ENCODE measurements at places on chromosomes 4 and X.

GRCh38 chr4:164606478-164606877, 147.5 kb upstream of the SMIM31 start:
- DNase-seq: no peak

DNA sequence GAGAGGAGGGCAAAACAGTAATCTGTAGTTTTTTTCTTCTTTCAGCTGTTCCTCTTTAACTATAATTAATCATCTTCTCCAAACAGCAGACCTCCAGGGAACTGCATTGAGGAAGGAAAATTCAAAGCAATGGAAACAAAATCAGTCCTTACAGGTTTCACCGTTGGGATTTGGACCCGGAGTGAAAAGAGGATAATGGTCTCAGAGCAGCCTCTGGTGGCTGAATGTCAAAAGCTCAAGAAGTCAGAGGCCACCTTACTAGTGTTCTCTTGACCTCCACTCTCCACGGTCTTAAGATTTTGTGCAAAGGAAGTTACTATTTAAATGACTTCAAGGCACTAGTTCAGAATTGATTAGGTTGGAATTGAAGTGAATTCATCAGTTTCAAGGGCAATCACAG, 16.0 kb upstream of the MID1 start:
- DNase-seq: peak; percentile 22

DNA sequence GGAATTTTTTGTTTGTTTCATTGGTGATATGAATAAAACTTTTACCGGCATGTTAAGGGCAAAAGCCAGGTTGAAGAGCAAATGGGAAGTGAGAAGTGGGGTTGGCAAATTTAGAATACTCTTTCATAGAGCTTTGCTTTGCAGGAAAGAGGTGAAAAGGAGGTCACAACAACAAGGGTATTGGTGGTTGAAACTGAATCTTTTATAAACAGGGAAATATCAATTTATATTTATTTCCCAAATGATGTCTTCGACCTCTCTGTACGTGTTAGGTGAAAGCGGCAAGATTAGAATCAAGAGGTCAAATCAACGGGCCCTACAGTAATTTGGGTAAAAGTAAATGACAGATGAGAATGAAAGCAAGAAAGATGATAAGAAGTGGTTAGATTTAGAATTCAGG, 3.4 kb downstream of the SMR3A start:
- no peak for DNase-seq

DNA sequence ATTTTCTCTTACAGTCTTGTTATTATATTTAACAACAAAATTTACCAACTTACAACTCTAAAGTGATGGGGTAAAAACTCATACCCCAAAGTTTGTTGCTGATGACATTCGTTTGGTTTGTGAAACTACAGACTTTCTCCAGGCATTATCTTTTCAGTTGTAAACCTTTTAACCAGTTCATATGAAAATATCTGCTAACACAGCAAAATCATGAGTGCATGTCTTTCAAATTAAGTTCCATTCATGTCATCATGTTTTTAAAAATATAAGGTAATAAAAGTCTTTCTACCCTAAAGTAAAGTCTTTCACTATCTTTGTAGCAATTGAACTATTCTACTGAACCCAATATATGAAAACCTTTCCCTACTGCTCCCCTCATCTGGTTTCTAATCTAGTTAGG, 3.4 kb upstream of the GALNTL6 start:
- DNase-seq: no peak

- no peak for DNase-seq
Observed at GRCh38 chr4:108466936-108467902, 153.2 kb upstream of the RPL34 start.
